ENCODE measurements at places on chromosomes 4 and X.

GRCh38 chr4:28475381-28475780 lies 1614.7 kb downstream of the STIM2 start:
- DNase-seq, result no peak

GRCh38 chr4:24835696-24836095 lies 40.3 kb downstream of the SOD3 start:
- no peak for DNase-seq

- no peak for DNase-seq
These were observed 132.8 kb upstream of the BMP3 start for GRCh38 chr4:80897537-80898303.

GRCh38 chrX:149074398-149074797 lies 430.7 kb downstream of the IDS start:
- DNase-seq, result no peak

GRCh38 chr4:10046471-10046870 lies 25.2 kb upstream of the SLC2A9 start:
- no peak for DNase-seq

DNA sequence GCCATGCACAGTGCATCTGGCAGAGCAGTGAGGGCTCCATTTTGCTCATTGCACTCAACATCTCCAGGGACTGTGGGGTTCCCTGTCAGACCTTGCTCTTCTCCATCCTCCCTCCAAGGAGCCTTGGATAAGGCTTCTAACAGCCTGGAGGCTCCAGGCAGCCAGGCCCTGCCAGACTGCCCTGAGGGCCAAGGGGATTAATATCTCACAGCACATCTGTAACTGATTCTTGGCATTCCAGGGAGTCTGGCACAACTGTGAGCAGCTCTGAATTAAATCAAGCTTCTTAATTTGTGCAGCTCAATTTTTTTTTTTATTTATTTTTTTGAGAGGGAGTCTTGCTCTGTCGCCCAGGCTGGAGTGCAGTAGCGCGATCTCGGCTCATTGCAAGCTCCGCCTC lies 224.5 kb upstream of the PGRMC2 start:
- no peak for DNase-seq

GRCh38 chrX:134999469-134999868 lies 8.7 kb downstream of the SMIM10 start:
- no peak for DNase-seq
